ENCODE measurements at places on chromosomes 12 and 14. TPM values are rescaled to one million over a fixed set of nuclear protein-coding genes. Genes with fewer than 3 reads are reported as not detected.

Gene INSM2
- total RNA-seq, result not detected

Gene C14orf132
- 0.58 TPM for total RNA-seq

Gene FLVCR2
- 2.6 TPM for total RNA-seq

Gene RNASE13
- total RNA-seq, result not detected

Gene SUPT16H
- total RNA-seq, result 199 TPM

Measured in CD8-positive, alpha-beta memory T cell (primary cell).